ENCODE measurements at places on chromosomes 7 and 10.

GRCh38 chr7:37409461-37409860, 39.2 kb downstream of the ELMO1 start:
- no peak for DNase-seq

- no peak for DNase-seq
Observed at GRCh38 chr10:6530211-6530840, 49.8 kb downstream of the PRKCQ start.

DNA sequence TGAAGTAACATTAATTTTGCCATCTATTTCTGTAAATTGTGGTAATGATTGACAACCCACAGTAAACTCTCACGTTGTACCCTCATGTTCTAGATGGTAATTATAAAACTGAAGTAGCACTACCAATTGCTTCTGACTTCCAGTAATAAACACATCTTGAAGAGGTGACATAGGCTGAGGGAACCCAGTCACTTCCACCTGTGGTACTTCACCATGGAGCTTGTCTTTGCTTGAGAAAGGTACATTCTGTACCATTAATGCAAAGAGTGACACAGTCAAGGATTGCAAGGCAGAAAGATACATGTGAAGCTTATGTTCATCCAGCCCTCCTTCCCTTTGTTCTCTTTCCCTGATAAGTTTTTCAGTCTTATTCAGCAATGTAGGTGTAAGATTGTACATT, 11.2 kb downstream of the CAPZA2 start:
- no peak for DNase-seq

- DNase-seq: no peak
Observed at GRCh38 chr10:108957681-108958080, 965.6 kb downstream of the XPNPEP1 start.

DNA sequence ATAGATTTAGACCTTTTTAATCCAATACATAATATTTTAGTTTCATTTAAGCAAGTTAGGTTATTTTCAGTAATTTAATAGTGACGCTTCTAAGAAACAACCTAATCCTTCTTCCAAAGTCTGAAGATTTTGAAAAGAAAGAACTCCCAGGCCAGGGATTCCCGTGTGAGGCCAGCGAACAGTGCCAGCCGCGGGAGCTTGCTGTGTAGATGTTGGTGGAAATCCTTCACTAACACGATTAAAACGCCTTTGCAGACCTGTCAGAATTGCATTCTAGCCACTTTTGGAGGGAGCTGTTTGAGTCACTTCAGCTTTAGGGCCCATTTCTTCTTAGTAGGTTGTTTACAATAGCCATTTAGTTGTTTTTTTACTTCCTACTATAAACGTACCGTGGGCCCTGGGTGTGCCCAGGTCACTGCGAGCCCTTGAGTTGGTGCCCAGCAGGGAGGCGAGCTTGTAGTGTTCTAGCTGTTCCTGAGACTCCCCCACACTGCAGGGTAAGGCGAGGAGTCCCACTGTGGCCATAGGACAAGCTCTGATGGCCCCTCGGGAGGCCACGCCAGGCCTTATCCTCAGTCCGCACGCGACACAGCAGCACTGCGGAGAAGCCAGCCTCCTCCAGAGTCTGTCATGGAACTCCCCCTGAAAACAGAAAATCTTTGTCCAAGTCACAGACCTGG, 32.3 kb downstream of the PPP2R2D start:
- no peak for DNase-seq

- no peak for DNase-seq
Observed at GRCh38 chr7:48301201-48301600, 129.9 kb downstream of the ABCA13 start.

GRCh38 chr10:52313256-52313932, 687 bp upstream of the DKK1 start:
- no peak for DNase-seq

GRCh38 chr7:64870656-64871055, 32.4 kb upstream of the ZNF273 start:
- no peak for DNase-seq

- peak; percentile 67 for DNase-seq
Observed at GRCh38 chr10:80535671-80536360, 1.9 kb upstream of the SH2D4B start.

GRCh38 chr7:139094030-139094429, 15.5 kb downstream of the ZC3HAV1 start:
- no peak for DNase-seq

DNA sequence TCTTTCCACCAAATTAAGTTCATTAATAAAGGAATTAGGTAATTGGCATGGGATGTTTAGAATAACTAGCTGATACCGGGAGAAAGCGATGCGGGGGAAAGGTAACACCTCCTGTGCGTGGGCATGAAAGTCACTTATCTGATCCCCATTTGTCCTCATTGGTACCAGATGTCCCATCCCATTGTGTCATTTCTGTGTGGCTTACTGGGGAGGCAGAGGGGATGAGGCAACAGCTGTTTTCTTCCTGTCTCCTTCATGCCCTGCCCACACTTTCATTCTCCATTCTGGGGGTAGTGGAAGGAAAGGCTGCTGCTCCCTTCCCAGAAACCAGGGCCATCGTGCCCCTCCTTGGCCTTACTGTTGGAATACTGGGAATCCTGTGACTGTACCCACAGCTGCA, 27.1 kb downstream of the EEPD1 start:
- DNase-seq: peak; percentile 1

DNA sequence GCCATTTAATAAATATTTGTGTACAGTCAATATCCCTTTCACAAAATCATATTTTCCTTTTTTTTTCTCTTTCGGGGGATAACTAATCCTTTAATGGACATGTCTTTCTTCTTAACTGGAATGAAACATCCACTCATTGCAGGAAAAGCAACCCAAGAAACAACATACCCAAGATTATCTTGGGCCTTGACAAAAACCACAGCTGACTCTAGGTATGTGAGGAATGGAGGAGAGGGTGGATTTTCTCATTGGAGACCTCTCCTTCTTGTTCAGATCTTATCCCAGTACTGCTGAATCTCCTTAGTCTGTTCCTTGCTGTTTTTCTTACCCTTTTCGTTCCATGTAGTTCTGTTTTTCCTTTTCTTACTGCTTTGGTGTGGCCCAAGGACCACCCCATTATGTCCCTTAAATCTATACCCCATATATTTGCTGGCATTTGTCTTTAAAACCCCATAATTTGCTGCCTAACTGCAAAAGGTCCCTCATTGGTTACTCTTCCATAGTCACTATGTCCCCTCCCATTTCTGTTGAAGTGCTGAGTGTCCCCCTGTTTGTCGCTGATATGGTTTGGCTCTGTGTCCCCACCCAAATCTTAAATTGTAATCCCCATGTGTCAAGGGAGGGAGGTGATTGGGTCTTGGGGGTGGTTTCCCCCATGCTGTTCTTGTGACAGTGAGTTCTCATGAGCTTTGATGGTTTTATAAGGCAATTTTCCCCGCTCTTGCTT, 6.8 kb upstream of the CDK6 start:
- no peak for DNase-seq

GRCh38 chr10:32055478-32056135, 618 bp downstream of the KIF5B start:
- DNase-seq: peak; percentile 53

- no peak for DNase-seq
Observed at GRCh38 chr10:128498378-128498730, 372.1 kb upstream of the MKI67 start.

- DNase-seq: no peak
Observed at GRCh38 chr10:10460451-10460850, 557.2 kb upstream of the CELF2 start.

Measured in AML-193 (cell line).